Uterus (tissue), 4 donors: ENCODE measurements at places on chromosomes 2 and 18. TPM values are rescaled to one million over a fixed set of nuclear protein-coding genes. Genes with fewer than 3 reads are reported as not detected.

DNA sequence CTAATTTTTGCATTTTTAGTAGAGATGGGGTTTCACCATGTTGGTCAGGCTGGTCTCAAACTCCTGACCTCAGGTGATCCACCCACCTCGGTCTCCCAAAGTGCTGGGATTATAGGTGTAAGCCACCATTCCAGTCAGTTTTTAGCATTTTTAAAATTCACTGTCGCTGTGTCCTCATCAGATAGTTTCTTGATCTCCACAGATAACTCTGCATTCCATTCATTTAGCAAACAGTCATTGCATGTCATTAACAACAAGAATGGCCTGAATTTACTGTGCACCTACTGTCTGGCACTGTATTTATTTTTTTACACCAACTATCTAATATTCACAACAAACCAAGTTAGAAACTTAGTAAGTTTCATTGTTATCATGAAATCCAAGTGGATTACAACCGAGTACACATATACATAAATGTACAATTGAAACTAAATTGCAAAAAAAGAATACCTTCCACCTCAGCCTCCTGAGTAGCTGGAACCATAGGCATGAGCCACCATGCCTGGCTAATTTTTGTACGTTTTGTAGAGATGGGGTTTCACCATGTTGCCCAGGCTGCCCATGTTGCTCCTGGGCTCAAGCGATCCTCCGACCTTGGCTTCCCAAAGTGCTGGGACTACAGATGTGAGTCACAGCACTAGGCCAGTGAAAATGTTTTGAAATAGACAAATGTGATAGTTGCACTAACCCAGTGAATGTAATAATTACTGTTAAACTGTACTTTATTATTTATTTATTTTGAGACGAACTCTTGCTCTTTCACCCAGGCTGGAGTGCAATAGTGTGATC lies 4.3 kb downstream of the MCEE start:
- DNase-seq: no peak

GRCh38 chr18:24271381-24272228 lies 126.0 kb downstream of the OSBPL1A start:
- peak; percentile 72 for DNase-seq

GRCh38 chr2:12817870-12818269 lies 101.1 kb downstream of the TRIB2 start:
- DNase-seq: no peak

DNA sequence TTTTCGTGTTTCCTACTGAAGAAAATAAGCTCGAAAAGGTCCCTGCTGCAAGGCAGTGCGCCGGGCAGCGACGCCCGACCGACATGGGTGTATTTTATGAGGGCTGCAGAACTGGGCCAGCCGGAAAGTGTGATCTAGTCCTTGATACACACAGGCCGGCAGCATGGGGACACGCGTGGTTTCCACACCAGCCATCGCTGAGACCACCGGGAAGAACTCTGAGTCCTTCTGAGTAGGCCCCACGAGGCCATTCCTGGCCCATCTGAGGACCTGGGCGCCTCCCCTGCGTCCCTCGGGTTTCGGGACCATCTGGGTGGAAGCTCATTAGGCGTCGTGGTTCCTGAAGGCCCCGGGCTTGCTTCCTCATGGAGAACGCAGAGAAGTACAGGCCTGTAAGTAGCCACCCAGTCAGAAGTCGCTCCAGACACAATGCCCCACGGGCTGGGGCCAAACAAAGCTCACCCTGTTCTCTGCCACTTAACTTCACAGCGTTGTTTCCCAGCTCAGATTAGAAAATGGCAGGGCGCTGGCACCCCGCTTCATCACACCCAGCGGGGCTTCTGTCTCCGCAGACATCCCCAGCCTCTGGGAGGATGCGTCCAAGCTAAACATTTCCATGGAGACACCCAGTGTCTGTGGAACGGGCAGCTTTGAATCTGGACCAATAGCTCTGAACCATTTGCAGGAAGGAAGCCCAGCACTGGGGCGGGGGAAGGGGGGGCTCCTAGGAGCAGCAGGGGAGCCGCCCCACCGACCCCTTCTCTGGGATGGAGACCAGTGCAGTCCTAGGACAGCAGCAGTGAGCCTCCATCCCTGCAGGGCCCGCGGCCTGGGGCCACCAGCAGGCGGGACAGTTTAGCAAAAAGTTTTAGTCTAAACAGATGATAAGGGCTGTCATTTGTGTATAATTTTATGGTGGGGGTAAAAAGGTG lies 2.4 kb downstream of the NFATC1 start:
- no peak for DNase-seq

DNA sequence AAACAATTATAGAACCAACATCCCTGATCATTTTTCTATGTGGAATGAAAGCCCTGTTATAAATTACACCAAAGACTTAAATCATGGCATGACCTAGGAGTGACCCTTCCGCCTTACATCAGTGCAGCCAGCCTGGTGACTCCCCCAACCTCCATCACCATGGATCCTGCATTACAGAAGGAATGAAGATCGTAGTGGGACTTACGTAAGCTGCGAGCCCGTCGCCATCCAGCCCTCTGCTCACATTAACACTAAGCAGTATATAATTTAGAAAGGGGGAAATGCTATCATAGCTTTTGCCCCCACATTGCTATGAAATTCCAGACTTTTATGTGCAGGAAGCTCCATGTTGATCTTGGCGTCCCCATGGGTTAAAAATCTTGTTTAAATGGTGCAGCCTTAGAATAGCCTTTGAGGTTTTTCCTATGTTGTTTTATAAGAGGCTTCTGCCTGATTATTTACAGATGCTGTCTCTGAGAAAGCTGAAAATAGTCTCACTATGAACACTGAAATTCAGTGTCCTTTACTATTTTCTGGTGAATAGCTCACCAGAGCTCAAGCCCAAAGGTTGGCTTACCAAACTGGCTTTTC lies 76.3 kb downstream of the COLEC12 start:
- DNase-seq: peak; percentile 48

DNA sequence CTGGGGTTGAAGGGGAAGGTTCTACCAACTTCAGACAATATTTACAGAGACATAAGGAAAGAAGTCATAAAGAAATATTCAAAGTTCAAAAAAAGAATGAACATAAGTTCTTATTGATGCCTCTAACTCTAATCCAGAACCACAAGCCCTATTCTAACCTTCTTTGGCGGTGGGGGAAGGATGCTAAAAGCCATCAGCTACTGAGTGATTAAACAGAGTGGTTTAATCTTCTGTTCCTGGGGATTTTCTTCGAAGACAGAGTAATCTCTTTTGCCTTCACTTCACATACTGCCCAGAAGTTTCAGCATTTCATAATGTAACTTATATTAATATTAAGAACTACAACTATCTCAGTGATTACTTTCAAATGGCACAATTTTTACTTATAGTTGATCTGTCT lies 51.2 kb upstream of the TXNDC2 start:
- DNase-seq: no peak

- no peak for DNase-seq
Measured at GRCh38 chr2:196229013-196229412, 57.6 kb upstream of the STK17B start.

- no peak for DNase-seq
Measured at GRCh38 chr2:95277246-95277906, 3.1 kb downstream of the PROM2 start.

- no peak for DNase-seq
Measured at GRCh38 chr18:10133516-10133915, 219.7 kb downstream of the VAPA start.

DNA sequence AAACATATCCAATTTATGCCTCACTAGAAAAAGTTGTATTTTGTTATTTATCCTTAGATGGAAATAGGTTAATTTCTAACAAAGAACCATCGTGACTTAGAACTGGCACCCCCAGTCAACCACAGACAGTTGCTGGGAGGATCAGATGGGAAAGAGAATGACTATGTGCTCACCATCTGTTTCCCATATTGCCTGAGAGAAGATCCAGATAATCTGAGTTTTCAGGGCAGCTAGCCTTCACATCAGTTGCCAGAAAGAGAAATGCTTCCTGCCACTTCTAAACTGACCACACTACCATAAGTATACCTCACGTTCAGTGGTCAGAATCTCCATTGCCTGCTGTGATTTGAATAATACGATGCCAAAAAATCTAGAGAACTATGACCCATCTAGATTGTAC lies 28.4 kb upstream of the NEB start:
- DNase-seq: no peak

- no peak for DNase-seq
Measured at GRCh38 chr18:71322201-71322600, 1033.4 kb downstream of the SOCS6 start.

- DNase-seq: no peak
Measured at GRCh38 chr18:29326214-29326613, 1149.3 kb upstream of the CDH2 start.

WDR54 gene
- 16.3 TPM for total RNA-seq

HOXD10 gene
- 72.8 TPM for total RNA-seq

GREB1L gene
- total RNA-seq: 13.6 TPM

ESPNL gene
- 7.7 TPM for total RNA-seq
